AG09309 (cell line): ENCODE measurements at places on chromosomes 5 and 9.

DNA sequence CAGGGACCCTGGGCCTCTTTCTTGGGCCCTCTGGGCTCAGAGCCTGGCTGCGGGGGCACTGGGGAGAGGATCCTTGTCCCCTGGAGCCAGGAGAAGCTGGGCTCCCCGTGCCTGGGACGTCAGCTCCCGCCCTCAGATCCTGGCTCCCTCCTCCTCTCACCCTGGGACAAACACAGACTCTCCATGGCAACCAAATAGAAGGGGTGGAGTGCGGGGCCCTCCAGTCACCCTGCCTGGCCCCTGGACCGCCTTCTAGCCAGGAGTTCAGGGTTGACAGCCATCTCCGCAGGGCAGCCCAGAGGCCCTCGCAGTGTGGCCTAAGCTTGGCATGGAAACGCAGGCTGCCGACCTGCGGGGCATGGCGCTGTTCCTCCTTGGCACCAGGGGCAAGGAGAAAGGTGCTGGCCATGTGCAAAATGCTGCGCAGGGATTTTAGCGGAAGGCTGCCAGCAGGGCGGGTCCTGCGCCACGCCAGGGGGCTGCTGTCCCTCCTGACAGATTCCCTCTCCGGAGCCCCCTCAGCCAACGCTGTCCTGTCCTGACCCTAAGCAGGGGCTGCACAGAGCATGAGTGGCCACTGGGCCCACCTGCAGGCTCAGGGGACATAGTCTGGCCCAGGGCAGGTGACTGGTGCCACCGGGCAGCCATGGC, 1.0 kb downstream of the ZDHHC11 start:
- DNase-seq, result no peak

DNA sequence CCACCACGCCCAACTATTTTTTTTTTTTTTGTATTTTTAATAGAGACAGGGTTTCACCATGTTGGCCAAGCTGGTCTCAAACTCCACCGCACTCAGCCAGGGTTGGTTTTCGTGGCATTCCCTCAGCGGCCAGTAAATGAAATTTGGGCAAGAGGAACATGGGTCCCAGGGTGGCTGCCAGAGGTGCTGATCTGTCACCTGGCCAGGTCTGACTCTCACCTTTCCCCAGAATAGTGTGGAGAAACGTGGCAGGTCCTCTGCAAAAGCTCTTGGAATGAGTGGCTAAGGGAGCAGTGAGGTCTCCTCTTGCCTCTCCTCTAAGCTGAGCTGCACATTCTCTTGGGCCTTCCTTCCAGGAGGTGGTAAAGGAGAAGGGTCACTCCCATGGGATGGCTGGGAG, 170.1 kb downstream of the IRX2 start:
- no peak for DNase-seq

GRCh38 chr9:119159386-119159785, 209.8 kb downstream of the BRINP1 start:
- no peak for DNase-seq

DNA sequence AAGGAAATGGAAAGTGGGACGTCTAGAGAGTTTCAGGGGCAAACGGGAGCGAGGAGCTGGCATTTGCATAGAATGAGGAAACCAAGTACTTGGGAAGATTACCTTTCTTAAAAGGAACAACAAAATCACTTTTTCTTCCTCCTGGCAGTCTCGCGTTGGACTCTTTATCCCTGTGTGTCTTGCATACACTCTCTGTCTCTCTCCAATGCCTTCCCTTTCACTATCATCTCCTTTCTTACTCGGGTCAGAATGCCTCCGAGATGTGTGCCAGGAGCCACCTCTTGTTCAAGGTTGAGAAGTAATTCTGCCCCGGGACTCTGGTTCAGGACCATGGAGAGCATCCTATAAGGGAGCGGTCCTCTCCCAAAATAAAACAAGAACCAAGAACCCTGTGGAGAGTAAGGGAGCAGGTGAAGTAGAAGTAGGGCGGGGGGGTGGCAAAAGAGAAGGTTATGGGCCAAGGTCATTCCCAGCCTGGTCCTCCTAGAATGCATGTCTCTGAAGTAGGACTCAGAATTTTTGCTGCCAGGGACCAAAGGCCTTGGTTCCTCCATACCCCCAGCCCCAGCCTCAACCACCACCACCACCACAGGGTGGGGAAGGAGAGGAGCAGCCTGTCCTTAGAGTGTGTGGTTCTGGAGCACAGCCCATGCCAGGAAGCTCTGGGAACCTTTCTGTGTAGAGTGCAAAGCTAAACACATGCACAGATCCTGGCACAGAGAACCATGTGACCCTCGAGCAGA, 72.1 kb upstream of the ARAP3 start:
- no peak for DNase-seq

GRCh38 chr5:177171961-177172360, 38.4 kb downstream of the NSD1 start:
- no peak for DNase-seq

DNA sequence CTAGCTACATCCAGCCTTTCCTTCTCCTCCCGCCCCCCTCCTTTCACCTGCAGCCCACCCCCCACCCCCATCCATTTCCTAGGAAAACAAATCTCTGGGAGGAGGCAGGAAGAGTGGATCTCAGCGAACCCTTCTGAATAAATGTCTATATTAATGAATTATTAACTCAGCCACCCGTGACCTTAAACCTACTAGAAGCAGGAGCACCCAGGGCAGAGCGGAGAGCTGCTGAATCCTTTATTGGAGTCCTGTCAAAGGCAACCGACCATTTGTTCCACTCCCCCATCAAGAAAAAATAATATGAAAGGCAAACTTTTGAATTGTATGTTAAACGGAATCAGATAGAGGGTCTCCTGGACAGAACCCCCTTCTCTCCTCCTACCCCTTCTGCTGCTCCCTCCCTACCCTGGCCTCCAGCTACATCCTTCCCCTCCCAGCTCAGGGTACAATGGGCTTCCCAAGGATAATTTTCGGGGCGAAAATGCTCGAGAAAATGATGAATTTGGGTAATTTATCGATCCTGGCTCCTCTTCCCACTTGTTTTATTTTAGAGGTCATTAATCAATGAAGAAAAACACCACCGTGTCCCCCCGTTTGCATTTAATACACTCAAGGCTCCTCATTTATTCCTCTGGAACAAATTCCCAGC, 3.3 kb upstream of the PRDM6 start:
- no peak for DNase-seq

- DNase-seq, result no peak
Observed at GRCh38 chr9:122229485-122229837, 704 bp upstream of the LHX6 start.

DNA sequence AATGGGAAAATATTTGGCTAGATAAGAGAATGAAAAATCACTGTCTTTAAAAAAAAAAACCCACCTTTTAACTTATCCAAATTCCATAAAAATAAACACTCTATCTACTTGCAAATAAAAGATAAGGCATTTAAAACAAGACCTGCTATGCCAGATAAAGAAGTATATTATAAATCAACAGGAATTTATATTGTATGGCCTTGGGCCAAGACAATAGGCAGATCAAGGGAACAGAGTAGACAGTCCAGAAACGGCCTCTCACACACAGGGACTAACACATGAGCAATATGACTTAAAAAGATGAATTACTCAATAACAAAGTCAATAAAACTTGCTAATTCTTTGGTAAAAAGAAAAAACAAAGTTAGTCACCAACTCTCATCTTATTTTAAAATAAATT, 34.7 kb upstream of the ICE1 start:
- no peak for DNase-seq

DNA sequence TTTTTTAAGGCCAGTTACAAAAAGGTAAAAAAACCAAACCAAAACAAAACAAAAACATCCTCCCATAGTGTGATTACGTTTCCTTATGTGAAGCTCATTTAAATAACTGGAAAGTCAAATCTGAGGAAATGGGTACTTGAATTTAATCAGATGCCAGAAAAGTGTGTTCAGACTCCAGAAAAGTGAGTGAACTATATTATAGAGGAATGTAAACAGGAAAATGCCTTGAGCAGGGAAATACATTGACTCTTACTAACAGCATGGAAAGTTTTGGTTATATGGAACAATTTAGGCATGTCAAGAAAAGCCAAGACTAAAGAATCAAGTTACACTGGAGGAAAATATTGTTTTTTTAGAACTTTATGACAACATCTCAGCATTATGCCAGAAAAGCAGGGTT, 37.8 kb upstream of the RNF20 start:
- no peak for DNase-seq
